ENCODE measurements at places on chromosomes 7 and 10. TPM values are rescaled to one million over a fixed set of nuclear protein-coding genes. Genes with fewer than 3 reads are reported as not detected.

DNA sequence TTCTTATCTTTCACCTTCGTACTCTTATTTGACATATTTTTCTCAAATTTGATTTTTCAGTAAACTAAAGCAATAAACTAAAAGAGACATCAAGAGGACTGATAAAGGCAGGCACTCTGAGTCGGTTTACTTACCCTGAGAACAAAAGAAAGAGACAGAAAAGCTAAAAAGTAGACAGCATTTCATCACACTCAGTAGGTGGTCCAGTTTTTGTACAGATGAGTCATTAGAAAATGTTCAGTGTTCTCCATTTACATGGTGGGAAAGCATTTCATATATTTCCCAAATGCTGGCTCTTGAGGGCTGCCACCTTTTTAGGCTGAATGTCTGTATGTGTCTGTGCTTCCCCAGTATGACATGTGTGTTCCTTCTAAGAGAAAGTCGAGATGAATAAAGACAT lies 52.7 kb downstream of the NHLRC2 start:
- DNase-seq: no peak

- DNase-seq: no peak
Measured at GRCh38 chr7:16667355-16667754, 21.4 kb downstream of the BZW2 start.

The CPA2 gene
- 0.58 TPM for polyA plus RNA-seq

The C10orf67 gene
- polyA plus RNA-seq: 3.0 TPM

- DNase-seq: no peak
Measured at GRCh38 chr7:102317231-102318059, 30.8 kb downstream of the SH2B2 start.

Measured in renal pelvis (tissue), 12 donors.